Stimulated activated CD4-positive, alpha-beta T cell treated with anti-CD3 and anti-CD28 coated beads, TNF-alpha, amount 100 ng/mL, for 24 hours (primary cell): ENCODE measurements at places on chromosomes 11 and 22.

GRCh38 chr11:107183953-107184352 lies 165.7 kb upstream of the GUCY1A2 start:
- DNase-seq = no peak

GRCh38 chr11:32358729-32359128 lies 76.6 kb downstream of the WT1 start:
- DNase-seq = no peak

GRCh38 chr11:116895048-116895757 lies 57.8 kb upstream of the APOA1 start:
- DNase-seq = no peak

DNA sequence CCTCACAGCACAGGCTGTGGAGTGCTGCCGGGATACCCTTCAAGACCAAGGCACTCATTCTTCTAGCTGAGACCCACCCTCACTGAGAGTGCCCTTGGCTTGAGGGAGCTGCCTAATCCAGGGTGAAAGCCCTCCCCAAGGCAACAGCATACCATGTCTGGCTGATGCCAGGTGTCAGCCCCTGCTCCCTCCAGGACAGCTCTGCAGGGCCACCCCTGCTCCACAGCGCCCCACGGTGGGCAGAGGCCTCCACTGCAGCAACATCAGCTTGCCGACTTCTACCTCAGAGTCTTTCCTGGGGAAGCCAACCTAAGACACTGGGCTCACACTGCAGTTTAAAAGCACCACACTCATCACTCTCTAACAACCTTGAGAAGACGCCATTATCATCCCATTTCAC lies 29.0 kb downstream of the TTLL1 start:
- peak; percentile 14 for DNase-seq

- DNase-seq = no peak
These were observed 42.4 kb upstream of the SMTN start for GRCh38 chr22:31038686-31039085.

DNA sequence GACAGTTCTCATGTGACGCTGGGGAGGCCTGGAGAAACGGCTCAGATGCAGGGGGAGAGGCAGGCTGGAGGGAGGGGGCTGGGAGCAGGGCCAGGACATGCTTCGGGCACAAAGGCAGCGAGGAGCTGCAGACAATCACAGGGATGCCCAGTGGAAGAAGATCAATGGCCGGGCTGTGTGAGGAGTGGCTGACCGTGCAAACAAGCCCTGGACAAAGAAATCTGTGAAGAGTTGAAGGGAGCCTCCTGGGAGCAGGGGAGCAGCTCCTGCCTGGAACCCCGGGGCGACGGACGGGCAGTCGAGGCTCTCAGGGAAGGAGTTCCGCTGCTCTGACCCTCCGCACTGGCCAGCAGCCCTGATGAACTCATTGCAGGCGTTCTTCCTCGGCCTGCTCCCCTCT lies 126.7 kb upstream of the B3GAT1 start:
- no peak for DNase-seq

GRCh38 chr11:19715373-19715772 lies 2.7 kb downstream of the NAV2 start:
- no peak for DNase-seq

- DNase-seq = no peak
These were observed 552 bp downstream of the RIN1 start for GRCh38 chr11:66335531-66336233.

- DNase-seq = no peak
These were observed 396.4 kb downstream of the METTL15 start for GRCh38 chr11:28504555-28505110.

DNA sequence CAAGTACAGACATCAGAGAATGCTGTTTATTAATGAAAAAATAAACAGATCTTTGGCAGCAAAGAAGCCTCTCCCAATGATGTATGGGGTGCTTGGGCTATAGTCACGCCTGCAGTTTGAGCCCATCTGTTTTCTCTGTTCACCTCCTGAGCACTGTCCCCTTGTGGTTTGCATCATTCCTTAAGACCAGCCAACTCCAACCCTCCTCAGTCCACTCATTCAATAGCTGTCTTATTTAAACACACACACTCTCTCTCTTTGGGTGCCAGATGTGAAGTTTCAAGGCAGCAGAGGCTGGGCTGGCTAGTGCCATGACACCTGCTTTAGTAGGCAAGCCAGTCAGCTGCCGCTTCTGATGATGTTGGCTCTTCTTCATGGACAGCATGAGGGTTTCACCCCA lies 58.1 kb downstream of the POLD3 start:
- no peak for DNase-seq

GRCh38 chr11:90601261-90601660 lies 378.4 kb upstream of the CHORDC1 start:
- no peak for DNase-seq

- DNase-seq = no peak
These were observed 175.0 kb downstream of the TENM4 start for GRCh38 chr11:79265756-79266322.

- no peak for DNase-seq
These were observed 1331.3 kb downstream of the BRD1 start for GRCh38 chr22:48496226-48496845.

DNA sequence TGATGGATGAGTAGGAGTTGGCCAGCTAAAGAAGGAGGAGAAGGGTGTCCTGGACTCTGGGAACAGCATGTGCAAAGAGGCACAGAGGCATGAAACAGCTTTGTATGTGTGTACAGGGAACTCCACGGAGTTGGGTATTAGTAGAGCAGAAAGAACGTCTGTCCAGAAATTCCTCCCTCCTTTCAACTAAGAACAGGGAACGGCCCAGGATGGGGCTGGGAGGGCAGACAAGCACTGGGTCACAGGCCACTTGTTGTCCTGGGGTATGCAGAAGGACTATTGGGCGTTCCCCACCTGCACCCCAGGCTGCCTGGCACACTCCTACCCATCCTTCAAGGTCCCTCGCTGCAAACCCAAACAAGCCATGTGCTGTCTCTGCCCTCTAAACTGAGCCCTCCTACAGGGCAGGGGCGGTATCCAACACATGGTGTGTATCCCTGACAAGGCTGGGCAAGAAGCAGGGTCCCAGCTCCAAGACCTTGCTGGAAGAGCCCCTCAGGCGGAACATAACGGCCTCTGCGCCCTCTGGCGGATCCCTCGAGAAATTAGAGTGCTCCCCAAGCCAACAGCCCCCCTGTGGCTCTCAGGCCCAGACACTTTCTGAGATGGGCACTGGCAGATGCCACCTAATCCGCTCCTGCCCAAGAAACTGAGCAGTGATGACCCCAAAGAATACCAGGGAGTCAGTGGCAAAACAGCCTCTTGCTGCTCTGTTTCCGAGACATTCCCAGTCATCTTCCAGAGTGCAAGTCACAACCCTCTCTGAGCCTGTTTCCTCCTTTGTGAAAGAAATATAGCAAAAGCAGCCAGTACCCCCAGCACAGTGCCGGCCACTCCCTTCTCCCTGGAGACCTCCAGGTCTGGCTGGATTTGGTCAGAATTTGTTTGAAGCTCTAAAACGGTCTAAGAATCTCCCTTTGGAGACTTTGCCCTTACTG lies 1.6 kb upstream of the ELFN2 start:
- peak; percentile 53 for DNase-seq

- no peak for DNase-seq
These were observed 34.4 kb downstream of the MCAM start for GRCh38 chr11:119282495-119282894.

- no peak for DNase-seq
These were observed 39.0 kb upstream of the RTL6 start for GRCh38 chr22:44537015-44537414.

GRCh38 chr11:72969894-72970335 lies 155.7 kb downstream of the ATG16L2 start:
- DNase-seq = no peak

DNA sequence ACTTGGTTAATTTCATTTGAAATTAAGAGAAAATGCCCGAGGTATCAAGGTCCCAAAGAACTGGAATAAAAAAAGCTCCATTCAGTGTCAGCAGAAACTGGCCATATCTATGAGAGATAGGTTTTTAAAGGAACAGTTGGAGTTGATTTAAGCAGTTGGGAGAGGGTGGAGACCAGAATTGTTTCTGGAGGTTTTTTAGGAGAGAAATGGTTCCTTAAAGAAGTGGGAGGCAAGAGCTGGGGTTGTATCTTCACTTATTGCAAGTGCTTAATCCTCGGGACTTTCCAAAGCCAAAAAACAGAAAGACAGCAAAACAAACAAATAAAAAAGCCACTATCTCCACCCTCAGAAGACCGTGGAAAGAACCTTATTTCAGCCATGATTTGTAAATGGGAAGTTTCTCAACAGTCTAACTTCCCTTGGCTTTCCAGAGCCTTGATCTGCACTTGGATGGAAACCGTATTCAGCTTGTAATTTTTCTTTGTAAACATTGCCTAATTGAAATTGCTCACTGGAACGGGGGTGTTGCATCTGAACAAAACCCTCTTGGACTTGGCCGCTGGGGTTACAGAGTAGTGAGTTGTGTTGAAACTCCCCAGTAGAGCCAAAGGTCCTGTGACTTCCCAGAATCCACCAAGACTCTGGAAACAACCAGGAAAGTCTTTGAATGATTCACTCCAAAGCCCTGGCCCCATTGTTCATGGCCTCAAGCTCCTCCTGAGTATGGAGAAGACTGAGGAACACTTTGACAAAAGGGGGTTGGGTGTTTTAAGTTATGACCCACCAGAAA lies 115.6 kb downstream of the SLC1A2 start:
- no peak for DNase-seq

DNA sequence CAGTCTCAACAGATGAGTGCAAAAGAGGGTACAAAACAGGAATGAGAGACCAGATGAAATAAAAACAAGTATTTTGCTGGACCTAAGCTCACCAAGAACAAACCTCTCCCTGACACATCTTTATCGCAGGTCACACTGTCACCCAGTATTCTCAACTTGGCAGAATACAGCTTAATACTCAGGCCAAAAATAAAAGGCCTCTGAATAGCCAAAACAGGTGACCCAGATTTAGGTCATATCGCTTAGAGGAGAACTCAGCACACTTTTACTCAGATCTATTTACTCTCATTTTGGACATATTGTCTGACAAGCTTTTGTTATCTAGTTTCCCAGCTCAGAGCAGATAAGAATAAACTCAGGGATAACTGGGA lies 216.9 kb upstream of the SYN3 start:
- DNase-seq = no peak

DNA sequence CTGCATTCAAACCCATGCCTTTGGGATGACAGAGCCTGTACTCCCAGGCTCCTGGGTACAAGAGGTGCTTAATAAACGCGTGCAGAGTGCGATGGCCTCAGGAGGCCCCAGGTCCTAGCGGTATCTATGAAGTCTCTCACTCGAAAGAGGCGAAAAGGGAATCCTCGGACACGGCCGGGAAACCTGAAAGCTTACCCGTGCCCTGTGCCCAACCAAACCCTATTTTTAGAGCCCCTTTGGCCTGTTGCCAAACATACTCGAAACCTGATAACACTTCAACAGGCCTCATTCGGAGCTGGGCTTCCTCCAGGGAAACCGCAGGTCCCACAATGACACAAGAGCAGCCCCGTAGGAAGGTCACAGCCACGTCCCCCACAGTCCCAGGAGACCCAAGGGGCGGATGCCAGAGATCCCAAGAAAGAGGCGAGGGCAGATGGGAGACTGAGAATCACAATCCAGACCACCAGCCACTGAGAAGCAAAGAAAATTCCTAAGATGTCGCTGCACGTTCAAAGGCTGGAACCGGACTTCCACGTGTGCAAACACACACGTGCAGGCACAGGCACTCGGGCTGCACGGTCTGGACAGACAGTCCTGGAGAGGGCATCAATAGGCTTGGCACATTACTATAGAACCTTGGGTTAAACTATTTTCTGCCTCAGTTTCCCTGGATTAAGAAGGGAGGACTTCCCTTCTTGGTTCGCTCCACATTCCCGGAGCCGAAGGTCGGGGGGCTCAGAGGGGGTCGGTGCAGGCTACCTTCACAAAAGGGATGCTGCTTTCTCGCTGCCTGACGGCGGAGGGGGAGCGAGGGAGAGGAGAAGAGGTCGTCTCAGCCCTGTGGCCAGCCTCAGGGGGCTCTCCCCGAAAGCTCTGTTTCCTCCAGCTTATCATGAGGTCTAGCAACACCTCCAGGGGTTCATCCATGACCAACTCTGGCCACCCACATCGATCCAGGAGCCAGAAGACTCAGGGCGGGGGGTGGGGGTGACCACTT lies 8.2 kb downstream of the PDGFB start:
- DNase-seq = no peak

GRCh38 chr11:13206086-13206640 lies 71.4 kb upstream of the BMAL1 start:
- no peak for DNase-seq

GRCh38 chr22:31977141-31977841 lies 33.0 kb downstream of the YWHAH start:
- DNase-seq = peak; percentile 82

- no peak for DNase-seq
These were observed 804 bp downstream of the ACER3 start for GRCh38 chr11:76861490-76861953.

GRCh38 chr11:11016068-11016467 lies 158.2 kb upstream of the ZBED5 start:
- DNase-seq = no peak

DNA sequence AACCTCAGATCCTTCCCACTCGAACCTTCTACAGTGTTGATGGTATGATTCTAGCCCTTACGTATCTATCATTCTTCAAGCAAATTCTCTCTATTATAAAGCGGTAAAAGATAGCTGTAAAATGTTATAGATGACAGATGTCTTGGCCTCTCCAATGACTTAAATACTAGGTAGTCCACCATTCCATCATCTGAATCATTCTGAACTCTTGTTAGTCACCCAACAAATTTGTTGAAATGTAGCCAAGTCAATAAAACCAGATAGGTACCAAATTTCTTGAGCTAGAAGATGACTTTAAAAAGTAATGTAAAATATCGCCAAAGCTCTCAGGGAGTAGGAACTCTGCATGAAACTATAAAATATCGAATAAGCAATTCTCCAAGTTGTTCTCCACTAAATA lies 32.6 kb upstream of the PICALM start:
- DNase-seq = no peak

GRCh38 chr11:33730716-33731115 lies 5.5 kb downstream of the CD59 start:
- no peak for DNase-seq

GRCh38 chr22:48369789-48370507 lies 1457.7 kb downstream of the BRD1 start:
- no peak for DNase-seq

- no peak for DNase-seq
These were observed 16.6 kb downstream of the POLA2 start for GRCh38 chr11:65278356-65278755.

DNA sequence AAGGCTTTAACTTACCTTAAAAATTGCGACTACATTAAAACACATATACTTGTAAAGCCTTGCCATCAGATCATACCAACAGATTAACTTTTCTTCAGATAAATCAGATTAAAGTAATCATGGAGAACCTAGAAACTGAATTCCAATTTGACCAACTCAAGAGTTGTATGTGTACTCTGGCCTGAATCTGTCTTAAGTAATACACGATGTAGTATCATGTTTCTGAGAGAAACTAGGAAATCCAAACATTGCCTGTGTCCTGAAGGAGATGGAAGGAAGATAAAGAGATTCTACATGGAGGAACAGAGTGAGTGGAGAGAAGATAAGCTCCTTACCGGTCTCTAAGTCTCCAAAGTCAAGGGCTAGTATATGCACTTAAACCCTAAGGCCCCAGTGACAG lies 162.1 kb downstream of the CADM1 start:
- no peak for DNase-seq

- no peak for DNase-seq
These were observed 10.7 kb downstream of the TMEM138 start for GRCh38 chr11:61372659-61373420.

- DNase-seq = no peak
These were observed 9.6 kb upstream of the LMO1 start for GRCh38 chr11:8273287-8273686.
